ENCODE measurements at places on chromosomes 1 and 21.

GRCh38 chr1:30600258-30600657 is 123.1 kb downstream of the MATN1 start:
- ATAC-seq = no peak

- no peak for ATAC-seq
Observed at GRCh38 chr1:243261390-243261789, 5.5 kb downstream of the SDCCAG8 start.

DNA sequence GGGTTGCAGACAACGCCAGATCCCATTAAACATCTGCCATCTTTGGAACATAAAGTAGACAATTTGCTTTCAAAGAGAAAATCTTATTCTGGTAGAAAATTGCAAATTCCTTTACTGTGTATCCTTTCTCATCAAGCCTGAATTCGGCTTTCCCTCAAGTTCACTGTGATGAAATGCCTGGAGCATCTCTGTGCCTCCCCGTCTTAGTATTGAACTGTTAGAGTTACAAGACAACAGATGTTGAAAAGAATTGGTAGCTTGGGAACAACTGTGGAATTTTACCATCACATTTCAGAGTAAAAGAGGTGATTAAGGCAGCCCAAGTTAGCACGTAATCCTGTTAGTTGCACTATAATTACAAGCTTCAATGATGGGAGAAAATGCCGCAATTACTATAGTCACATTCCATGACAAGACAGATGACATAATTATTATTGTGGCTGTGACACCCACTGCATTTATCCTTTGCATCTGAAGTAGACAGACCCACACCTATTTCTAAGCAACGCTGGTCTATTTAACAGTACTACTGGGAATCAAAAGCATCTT is 54.4 kb upstream of the B3GALNT2 start:
- peak; percentile 58 for ATAC-seq

DNA sequence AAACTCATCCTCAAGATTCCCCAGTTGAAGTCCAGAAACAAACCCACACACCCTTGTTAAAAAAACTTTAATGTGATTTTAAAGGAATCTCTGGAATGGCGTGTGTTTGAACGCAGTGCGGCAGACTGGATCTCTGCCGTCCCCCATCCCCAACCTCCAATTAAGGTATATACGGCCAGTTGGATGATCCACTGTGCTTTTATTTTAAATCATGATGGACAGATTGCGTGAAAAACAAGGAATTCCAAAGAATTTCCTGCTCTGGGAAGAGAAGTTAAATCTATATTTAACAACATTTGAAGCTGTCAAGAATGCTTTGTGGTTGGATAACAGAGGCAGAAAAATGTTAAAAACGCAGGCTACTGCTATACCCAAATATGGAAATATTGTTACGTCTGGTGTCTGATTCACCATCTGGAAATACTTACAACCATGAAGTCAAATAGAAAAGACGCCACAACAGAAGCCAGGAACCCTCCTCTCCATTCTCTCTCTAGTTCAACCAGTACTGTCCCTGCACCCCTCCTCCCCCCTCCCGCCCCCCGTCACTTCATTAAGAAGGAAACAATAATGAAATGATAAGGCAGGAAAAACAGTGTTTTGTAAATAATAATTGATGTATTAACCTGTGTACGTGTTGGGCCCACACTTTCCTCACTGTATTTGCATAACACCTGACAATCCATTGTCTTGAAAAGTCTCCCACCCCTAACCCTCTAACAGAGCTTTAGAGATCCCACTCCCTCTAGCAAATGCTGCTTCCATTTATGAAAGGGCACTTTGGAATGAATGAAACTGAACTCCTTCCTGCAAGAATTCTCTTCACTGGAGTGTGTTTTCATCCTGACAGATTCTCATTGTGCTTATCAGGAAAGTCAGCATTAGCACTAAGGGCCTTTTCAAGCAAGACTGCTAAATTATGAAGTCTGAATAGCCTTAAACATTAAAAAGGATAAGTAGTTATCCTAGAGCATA is 2.0 kb upstream of the CCN1 start:
- ATAC-seq = peak; percentile 0

DNA sequence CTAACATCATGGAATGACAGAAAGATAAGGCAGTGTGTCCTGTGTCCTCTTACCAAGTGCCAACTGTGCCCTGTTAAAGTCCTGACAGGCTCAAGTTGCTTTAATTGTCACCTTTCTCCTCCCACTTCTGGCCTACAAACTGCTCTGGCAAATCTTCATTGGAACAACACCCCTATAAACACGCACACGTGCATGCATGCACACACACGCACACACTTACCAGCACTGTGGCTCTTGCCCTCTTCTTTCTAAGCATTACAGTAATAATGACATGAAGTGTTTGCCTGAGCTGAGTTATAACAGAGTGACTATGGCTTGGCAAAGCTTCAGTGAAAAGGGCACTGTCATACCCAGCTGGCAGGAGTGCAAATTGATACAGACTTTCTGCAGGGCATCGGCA is 82.3 kb upstream of the SYT6 start:
- ATAC-seq = no peak

DNA sequence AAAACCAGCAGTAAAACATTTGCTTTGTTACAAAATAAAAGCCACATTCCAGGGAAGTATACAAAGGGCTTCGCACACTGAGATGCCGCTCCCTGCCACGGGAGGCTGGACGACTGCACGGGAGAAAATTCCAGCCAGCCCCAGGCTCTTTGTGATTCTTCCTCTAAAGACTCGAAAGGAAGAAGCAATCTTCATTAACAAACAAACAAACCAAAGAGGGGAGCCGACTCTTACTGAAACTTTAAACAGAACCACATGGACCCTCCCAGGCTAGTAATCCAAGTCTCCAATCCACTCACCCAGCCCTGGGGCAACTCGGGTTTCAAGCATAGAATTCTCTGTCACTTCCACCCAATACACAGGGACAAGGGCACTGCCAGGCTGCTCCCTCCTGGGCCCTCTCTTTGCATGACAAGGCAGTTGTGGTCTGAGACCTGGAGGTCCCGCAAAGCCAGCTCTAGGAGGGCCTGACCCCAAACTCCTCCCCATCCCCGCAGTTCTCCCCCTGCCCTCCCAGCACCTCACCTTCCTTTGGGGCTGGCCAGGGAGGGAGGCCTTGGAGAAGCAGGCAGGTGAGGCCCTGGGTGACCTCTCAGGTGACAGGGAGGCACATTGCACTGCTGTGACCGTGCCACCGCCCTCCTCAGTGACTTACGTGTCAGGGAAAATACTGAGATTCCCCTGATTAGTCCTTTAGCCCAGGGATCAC is 26.6 kb upstream of the COL18A1 start:
- peak; percentile 55 for ATAC-seq

GRCh38 chr1:31932491-31933316 is 5.5 kb downstream of the PTP4A2 start:
- ATAC-seq = peak; percentile 66

GRCh38 chr1:6570987-6571386 is 8.8 kb upstream of the ZBTB48 start:
- ATAC-seq = no peak

GRCh38 chr1:19628879-19629278 is 15.2 kb upstream of the NBL1 start:
- ATAC-seq = no peak

DNA sequence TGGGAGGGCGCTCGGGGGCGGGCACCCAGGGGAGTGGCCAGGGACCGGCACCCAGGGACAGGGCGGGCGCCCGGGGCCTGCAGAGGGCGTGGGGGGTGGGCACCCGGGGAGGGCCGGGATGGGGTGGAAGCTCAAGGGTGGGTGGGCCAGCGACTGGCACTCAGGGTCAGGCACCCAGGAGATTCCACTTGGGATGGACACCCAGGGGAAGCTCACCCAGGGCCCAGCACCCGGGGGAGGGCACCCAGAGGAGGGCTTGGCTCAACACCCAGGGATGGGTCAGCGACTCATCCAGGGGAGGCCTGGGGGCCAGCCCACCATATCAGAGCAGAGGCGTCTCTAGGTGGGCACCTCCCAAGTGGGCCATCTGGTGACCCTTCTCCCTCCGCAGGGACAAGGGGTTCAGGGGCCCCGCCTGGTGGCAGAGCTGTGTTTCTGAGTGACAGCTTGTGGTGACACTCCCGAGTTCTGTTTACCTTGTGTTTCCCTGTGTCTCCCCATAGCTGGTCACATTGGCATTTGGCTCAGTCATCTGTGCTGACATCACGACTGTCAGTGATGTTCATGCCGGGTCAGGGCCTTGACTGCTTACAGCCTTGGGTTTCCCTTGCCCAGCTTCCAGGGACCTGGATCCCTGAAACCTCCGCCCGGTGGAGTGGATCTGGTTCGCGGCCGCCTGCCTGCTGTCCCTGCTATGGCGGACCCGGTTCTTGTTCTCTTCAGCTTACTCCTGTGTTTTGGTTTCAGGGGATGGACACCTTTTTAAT is 749 bp downstream of the IBA57 start:
- ATAC-seq = peak; percentile 14

DNA sequence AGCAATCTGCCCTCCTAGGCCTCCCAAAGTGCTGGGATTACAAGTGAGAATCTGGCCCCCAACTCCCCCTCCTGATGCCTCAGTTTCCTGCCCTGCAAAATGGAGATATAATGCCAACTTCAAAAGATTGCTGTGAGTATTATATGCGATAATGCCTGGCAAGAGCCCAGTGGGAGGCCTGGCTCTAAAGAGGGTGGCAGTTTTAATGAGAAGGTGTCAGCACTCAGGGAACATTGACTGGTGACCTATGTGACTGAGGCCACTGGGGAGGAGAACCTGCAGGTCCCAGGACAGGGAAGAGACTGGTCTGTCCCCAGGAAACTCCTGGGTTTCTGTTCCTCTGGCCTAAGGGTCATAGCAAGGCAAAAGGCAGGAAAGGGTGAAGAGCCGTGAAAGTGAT is 11.0 kb downstream of the HSPG2 start:
- ATAC-seq = no peak

DNA sequence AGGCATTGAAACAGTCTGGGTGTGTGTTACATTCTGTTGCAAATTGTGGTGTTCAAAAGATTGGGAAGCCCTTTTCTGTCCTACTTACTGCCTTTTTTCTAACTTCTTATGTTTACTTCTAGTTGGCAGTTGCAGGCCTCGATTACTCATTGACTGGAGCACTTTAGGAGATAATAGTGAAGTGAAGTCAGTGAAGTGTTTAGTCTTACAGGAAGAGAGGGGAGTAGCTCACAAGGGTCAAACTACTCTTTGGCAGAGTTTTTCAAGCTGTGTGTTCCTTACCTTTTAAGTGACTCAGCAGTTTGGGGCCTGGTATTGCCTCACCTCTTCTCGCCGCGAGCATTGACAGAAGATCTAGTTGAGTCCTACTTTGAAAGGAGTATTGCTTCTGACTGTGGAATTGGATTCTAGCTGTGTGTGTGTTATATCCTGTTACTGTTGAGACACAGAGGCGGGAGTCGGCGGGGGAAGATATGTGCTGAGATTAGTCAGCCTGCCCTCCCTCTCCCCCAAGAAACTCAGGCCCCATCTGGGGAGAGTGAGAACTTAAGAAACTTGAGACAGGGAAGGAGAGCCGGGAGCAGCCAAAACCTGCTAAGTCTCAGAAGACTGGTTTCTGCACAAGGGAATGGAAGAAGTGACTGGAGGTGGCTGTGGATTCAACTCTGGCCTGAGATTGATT is 19.3 kb downstream of the AHCYL1 start:
- ATAC-seq = peak; percentile 66

- ATAC-seq = no peak
Observed at GRCh38 chr1:27638805-27639204, 3.8 kb upstream of the FGR start.

GRCh38 chr1:15825800-15826199 is 18.4 kb upstream of the UQCRHL start:
- no peak for ATAC-seq

DNA sequence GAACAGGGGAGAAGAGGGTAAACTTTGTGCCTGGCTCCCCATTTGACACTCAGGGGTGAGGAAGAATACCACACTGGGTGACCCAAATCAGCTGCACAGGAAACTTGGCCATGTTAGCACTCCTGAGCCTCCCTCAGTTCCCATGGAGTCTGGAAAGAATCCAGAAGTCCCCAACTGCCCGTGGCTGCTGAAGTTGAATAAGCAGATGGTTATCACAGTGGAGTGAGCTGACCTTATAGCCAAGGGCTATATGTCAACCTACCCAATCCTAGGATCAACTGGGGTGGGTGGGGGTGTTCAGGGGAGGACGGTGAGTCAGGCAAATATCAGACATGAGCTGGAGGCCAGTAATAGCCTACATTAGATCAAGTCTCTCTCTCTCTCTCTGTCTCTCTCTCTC is 20.4 kb downstream of the KCNH1 start:
- no peak for ATAC-seq

DNA sequence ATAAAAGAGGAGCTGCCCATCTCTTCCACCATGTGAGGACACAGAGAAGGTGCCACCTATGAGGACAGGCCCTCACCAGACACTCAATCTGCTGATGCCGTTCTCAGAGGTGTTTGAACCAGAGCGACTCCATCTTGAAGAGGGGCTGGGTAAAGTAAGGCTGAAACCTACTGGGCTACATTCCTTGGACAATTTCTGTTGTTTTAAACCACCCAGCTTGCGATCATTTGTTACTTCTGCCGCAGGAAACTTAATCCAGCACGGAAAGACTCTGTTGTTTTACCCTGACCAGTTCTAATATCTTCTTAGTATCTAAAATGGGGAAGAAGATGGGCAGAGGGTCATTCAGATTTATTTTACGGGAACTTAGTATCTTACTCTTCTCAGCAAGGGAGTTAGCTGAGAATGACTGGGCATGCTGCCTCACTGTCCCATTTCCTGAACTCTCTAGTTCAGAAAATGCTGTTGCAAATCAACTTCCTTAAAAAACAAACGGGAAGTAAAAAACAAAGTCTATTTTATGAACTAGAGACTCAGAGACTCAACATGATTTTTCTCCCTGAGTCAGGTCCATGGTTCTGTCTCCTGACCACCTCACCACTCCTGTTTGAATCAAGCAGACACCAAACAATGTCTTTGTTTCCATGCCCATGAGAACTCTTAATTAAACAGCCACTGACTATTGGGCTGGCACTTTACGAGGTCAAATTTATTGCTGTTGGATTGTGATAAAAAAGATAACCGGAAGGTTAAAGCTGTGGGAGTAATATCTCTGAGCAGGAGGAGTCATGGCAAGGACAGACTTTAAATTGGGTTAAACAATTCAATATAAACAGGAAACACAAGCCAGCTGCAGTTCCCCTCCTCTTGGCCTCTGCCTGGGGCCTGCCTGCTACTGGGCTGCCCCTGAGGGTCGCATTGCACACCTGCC is 23.8 kb upstream of the IFNAR1 start:
- ATAC-seq = no peak

- peak; percentile 31 for ATAC-seq
Observed at GRCh38 chr1:61081686-61082310, 563 bp upstream of the NFIA start.

GRCh38 chr1:207097871-207098324 is 6.1 kb upstream of the C4BPA start:
- peak; percentile 79 for ATAC-seq
